Activated T-helper 1 cell treated with anti-CD3 and anti-CD28 coated beads, Interleukin-12 subunit alpha, Interleukin-12 subunit beta, Interleukin-2, Interleukin-4 antibody, amounts not matched to agents 30 ng/mL and 10 ng/mL and 1 ng/mL, durations not matched to agents 14 hours and 24 hours and 36 hours (primary cell): ENCODE measurements at places on chromosomes 6 and 20.

- DNase-seq, result no peak
These were observed 30.5 kb upstream of the HLA-G start for GRCh38 chr6:29797135-29797534.

- DNase-seq, result peak; percentile 19
These were observed 122.6 kb upstream of the IFNGR1 start for GRCh38 chr6:137341681-137342195.

DNA sequence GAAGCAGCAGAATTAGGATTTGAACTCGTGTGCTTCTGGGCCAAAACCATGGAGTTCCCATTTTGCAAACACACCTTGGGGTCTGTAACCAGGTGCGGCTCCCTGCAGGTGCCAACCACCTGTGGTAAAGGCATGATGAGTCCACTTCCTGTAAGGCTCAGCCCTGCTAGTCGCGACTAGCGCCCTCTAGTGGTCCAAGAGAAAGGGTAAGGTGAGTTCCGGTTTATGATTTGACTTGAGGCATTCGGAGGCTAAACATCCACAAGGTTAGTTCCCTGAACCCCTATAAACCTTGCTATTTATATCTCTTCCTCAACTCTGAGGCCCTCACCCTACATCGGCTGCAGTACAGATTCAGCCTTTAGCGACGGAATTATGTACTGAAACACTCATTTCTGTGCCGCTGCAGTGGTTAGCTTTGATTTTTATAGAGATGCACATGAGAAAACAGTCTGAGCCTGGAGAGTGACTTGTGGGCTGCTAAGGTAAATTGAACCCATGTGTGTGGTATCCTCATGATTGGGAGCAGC, 173.4 kb downstream of the PLCB1 start:
- peak; percentile 52 for DNase-seq

DNA sequence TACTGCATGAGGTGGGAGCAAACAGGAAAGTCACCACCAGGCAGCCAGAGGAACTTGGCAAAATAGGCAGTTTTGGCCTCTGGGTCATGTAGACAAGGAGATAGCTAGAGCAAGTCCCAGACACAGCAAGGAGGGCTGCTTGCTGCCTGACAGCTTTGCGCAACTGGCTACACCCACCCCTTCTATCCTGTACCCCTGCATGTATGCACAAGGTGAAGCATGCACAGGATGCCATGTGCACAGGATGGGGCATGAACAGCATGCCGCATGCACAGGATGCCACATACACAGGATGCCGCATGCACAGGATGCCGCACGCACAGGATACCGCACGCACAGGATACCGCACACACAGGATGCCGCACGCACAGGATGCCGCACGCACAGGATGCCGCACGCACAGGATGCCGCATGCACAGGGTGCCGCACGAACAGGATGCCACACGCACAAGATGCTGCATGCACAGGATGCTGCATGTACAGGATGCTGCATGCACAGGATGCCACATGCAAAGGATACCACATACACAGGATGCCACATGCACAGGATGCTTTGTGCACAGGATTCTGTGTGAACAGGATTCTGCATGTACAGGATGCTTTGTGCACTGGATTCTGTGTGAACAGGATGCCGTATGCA, 104.9 kb upstream of the IYD start:
- no peak for DNase-seq

DNA sequence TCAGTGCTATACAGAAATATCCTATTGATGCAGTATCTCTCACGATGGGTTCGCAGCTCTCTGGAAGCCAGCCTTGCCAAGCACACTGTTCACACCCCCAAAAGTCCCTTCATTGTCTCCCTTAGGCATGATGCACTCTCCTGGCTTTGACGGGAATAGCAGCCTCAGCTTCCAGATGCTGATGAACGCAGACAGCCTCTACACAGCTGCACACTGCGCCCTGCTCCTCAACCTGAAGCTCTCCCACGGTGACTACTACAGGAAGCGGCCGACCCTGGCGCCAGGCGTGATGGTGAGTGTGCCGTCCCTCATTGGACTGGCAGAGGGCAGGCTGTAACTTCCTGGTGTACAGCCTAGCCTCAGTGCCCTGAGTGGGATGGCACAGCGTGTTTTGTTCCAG, 60.0 kb upstream of the PBOV1 start:
- DNase-seq, result no peak

DNA sequence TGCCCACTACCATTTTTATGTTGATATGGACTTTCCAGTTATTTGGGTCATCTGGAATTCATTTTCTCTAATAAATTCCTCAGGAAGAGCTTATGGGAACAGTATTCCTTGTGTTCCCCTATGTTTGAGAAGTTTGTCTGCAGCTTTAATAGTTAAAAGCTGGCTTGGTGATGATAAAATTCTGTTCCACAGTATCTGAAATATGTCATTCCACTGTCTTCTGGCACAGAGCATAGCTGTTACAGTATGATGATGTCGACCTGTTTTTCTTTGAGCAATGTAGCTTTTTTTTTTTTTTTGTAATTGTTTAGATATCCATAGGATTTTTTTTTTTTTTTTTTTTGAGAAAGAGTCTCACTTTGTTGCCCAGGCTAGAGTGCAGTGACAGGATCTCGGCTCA, 43.2 kb downstream of the NCOA3 start:
- no peak for DNase-seq

DNA sequence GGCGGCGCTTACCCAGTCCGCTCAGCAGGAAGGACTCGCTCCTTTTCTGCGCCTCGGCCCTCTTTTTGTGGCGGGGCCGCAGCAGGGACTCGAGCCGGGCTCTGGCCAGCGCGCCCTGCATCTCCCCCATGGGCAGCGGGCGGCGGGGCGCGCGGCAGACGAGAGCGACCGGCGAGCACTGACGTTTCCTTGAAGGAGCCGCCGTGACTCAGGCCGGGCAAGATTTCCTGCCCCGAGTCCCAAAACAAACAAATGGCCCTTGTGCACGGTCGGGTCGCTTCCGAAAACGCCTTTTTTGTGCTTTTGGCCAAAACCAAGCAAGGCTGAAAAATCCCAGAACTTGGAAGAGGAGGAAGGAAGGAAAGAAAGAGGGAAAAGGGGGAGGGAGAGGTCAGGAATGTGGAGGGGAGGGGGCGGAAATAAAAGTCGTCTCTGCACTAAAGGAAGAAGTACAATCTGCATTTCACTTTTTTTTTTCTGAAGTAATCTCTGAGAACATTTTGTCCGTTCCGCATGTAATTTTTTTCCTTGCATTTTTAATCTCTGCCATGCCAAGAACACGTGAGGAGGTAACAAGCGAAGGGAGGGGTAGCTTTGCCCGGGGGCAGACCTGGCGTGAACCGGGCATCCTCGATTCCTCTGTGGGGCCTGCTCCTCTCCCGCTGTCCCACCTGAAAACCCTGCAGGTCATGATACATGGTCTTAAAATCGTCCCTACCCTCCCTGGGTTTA, 123.3 kb upstream of the SLC2A12 start:
- peak; percentile 42 for DNase-seq

- no peak for DNase-seq
These were observed 269.5 kb upstream of the CITED2 start for GRCh38 chr6:139643986-139644385.

DNA sequence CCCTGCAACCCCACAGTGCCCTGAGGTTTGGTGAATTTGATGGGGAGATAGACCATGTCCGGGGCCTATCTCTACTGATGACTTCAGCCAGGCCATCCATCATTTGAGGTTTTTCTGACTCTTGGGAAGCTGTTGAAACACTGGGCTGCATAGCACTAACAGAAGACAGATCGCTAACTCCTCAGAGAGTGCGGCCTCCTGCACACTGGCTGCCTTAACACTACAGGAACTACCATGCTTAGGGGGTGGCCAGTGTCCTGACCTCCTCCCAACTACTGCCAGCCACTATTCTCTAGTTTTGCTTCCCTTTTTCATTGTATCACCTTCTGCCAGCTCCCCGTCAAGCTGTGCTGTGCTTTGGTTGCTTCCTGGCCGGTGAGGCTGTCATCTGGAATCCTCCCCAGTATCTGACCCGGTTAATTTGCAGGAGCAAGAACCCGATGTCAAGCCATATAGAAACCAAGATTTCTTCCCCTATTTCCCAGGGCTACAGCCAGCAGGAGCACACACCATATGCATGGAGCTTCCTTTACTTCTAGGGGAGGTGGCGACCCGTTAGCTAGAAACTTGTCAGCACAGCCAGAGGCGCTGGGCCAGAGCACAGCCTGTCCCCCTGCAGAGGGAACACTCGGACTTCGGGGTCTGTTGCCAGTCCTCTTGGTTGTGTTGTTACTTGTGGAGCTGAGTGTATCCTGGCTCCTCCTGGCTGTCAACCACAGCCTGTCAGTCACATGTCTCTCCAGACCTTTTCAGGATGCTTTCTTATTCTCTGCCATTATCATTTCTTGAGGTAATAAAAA, 57.3 kb upstream of the TRAF3IP2 start:
- no peak for DNase-seq

DNA sequence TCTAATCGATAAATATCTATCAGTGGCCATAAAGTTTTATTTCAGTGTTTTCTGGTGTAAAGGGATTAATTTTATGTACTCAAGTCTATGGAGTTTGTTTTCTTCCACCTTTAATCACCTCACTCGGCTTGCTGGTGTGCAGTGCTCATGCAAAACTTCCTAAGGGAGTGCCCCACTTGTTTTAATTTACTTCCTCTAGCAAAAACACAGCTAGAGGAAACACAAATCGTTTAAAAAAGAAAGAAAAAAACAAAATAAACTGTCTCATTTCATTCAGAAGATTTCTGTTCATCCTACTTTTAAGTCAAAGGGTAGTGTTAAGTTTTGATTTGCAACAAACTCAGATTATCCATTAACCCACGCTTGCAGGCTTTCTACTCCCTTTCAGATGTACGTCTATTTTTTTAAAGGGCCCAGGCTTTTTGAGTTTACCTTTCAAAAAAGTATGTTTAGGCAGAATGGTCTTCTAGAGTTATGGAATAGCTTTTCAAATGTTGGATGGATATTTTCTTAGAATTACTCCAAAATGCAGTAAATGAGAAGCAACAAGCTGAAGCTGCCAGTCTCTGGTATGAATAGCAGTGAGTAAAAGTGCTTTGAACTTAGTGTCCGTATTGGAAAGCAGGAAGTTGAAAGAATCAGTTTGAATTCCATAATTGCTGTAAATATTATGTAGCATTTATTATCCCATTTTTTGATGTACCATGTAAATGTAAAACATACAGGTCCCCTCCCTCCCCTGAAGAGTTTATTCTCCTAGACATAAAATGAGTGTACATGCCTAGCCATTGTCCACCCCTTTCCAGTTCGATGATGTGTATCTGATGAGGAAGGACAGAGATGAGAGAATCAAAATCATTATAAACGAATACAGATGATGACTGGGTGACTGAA, 113.3 kb downstream of the SLC16A10 start:
- DNase-seq, result no peak

- no peak for DNase-seq
These were observed 237.8 kb upstream of the PMEPA1 start for GRCh38 chr20:57947421-57948179.

DNA sequence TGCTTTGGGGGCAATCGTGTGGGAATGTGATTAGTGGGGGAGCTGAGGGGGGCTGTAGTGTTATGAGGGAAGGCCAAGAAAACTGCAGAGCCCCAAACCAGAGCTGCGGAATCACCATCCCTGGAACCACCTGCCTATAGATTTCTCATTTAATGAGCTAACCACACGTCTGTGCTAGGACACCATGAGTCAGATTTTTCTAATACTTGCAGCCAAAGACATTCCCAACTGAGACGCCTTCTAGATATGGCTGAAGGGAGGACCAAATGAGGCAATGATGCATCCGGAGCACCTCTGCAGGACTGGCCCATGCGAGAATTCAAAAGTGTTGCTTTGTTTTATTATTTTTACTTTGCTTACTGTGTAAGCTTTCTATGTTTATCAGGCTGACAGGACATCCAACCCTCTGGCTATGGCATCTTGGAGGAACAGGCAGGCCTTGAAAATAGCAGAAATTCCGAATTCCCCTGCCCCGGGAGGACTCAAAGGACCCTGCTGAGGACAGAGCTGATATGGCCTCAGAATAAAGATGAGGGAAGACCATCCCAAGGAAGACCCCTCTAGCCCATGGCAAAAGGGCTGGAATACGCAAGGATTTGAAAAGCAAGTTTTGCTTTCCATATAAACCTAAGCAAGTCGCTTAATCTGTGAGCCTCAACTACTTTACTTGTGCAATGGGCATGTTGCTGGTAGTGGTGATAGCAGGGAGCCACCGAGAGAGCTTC, 3.1 kb upstream of the PTGIS start:
- no peak for DNase-seq

GRCh38 chr6:36478051-36478526, 35.3 kb downstream of the KCTD20 start:
- no peak for DNase-seq

DNA sequence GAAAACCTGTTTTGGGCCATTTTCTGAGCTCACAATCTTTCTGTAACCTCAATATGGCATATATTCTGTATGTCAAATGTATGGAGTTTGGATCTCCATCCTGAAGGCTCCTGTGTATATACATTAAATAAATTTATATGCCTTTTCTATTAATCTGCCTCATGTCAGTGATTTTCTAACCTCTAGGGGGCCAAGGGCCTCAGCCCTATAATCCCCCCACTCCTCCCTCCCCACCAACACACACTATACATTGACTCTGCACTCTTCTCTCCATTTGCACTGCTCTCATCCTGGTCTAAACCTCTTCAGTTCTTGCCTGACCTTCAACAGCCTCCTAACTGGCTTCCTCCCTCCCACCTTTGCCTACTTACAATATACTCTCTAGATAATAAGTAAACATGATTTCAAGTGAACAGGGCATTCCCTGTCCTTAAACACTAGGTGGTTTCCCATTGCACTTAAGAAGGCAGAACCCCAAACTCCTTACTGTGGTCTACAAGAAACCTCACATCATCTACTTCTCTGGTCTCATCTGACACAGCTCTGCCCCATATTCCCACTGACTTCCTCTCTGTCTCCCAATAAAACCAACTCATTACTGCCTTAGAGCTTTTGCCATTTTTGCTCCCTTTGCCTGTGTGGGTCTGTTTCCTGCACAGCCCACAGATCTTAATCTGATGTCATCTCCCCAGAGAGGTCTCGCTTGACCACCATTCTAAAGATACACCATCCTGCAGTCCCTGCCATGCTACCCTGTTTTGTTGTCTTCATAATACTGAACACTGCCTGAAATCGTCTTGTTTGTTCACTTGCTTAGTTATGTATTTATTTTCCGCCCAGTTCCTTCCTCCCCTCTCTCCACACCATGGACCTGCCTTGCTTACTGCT, 213.7 kb downstream of the SYNE1 start:
- no peak for DNase-seq

DNA sequence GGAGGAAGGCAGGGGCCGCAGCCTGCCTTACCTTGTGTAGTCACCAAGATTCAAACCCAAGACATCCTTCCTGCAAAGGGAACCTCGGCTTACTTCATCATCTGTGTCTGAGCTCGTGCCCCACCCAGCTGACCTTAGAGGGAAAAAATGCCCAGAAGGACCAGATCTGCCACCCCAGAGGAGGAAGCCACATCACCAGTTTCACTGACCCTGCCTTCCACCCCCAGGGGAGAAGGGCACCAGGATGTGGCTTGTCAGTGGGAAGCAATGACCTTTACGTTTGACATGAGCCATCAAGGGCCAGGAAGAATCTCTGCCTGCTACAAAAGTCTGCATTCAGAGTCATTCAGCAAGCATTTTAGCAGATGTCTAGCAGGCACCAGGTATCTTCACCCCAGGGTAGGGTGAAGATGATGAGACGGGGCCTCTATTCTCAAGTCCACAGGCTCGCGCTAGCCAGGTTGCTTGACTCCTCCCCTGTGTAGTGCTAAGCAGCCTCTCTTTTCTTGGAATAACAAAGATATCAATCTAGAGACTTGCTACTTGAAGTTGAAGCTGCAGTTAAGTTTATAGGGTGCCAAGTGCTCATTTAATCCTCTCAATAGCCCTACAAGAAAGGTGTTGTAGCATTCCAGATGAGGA, 28.1 kb downstream of the HM13 start:
- DNase-seq, result no peak
